ENCODE measurements at places on chromosomes 11 and 22.

- no peak for DNase-seq
Observed at GRCh38 chr11:108933630-108934029, 268.8 kb downstream of the DDX10 start.

DNA sequence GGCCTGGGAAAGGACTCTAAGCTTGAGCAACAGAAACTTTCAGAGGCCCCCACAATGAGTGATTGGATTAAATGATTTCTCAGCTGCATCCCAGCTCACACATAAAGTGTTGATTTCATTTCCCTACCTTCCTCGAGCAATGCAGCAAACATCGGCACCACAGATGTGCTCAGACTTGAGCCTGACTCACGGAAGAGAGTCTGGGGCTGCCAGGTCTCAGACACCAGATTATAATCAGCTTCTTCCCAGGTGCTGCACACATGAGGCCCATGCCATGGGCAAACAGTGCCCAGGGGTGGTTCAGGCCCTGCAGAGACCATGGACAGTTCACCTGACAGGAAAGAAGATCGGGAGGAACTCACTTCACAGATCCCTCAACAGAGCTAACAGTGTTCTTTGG lies 226.6 kb upstream of the TENM4 start:
- DNase-seq, result no peak

DNA sequence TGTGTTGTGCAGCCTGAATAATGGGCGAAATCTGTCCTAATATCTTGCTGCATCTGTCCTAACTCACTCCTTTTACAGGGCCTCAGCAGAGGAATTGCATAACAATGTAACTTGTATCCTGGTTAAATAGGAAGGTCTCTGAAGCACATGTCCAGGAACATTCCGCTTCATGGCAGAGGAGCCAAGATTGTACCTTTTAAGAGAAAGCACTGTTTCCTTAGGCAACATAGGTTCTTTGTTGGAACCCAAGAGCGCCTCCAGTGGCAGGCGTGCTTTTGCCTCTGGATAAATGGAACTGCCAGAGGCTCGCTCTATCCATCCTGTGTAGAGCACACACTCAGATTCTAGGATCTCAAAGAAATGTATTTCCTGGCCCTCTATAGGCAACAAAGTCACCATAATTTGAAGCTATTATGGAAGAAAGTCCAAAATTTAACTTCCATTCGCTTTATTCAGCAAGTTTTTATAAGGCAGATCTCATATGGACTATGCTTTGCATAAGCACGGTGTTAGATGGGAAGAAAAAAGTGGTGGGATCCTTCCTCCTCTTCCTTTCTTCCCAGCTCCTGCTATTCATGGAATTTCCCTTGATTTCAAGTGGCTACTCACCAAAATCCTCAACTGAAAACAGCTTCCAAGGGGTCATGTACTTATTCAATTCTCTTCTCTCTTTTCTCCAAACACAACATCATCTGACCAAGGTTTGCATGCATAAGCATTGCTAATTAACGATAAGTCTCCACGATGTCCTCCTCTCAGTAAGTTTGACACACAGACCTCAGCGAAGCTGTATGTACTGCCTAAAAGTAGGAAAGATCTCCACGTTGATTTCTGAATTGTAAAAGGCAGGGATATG lies at the start of gene BLID:
BLID (minus strand) TSS at position 692 of the 856 bp plus-strand sequence; CDS start at position 399, 293 bp downstream.
- DNase-seq, result no peak

- DNase-seq, result no peak
Observed at GRCh38 chr11:111327908-111328624, 29.7 kb downstream of the POU2AF3 start.

- no peak for DNase-seq
Observed at GRCh38 chr11:47158242-47158641, 18.4 kb downstream of the ARFGAP2 start.

DNA sequence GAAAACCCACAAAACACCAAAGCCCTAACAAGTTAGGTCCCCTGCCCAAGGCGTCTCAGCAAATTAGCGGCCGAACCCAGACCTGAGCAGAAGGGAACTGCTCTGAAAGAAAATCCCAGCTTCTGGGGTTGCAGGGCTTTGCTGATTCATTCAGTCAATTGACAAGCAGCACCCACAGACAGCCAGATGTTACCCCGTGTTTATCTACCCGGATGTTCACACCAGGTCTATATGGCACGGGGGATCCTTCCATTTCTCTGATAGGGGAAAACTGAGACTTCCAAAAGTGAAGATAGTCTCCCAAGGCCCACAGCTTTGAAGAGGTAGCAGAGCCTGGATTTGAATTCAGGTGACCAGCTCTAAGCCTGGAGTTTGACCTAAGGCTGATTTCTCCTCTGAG lies 14.0 kb upstream of the OAF start:
- no peak for DNase-seq

DNA sequence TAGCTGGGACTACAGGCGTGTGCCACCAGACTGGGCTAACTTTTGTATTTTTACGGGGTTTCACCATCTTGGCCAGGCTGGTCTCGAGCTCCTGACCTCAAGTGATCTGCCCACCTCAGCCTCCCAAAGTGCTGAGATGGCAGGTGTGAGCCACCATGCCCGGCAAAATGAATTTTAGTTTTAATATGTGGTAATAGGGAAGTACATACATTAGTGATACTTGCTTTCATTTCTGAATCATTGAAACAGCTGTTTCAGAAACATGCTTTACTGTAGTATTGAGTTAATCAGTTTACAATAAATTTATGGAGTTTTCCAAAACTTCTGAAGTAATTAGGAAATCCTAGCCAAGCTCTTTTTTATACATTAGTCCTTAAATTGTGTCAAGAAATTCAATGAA lies 15.6 kb downstream of the PCF11 start:
- DNase-seq, result no peak

DNA sequence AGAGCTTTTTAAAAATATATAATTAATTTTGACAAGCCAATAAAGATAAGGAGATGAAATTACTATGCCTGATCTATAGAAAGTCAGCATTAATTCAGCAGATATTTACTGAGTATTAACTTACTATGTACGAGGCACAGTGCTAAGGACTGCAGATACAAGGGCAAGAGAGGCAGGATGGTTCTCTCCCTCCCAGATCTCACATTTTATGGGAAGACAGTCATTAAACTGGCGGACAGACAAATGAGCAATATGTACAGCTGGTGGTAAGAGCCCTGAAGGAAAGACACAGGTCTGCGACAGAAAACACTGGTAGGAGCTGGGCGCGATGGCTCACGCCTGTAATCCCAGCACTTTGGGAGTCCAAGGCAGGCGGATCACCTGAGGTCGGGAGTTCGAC lies 36.8 kb downstream of the MCHR1 start:
- no peak for DNase-seq

GRCh38 chr22:36464715-36465231 lies 16.7 kb downstream of the TXN2 start:
- no peak for DNase-seq

- no peak for DNase-seq
Observed at GRCh38 chr11:42175203-42175602, 715.8 kb upstream of the LRRC4C start.

DNA sequence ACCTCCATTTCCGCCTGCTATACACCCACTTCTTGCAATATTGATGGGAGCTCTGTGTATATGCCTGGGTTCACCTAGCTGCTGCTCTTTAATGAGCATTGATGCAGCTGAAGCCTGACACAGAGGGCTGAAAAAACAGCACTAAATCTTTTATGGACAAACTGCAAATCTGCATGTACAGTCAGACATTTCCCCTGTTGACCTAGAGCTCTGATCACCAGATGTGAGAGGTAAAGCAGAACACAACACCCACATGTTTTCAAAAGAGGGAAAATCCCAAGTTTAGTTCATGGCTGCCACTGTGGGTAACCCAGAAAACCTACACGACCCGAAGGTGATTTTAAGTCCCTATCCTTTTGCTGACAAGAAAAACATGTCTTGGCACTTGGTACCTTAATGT lies 303.0 kb upstream of the PITPNB start:
- DNase-seq, result no peak

DNA sequence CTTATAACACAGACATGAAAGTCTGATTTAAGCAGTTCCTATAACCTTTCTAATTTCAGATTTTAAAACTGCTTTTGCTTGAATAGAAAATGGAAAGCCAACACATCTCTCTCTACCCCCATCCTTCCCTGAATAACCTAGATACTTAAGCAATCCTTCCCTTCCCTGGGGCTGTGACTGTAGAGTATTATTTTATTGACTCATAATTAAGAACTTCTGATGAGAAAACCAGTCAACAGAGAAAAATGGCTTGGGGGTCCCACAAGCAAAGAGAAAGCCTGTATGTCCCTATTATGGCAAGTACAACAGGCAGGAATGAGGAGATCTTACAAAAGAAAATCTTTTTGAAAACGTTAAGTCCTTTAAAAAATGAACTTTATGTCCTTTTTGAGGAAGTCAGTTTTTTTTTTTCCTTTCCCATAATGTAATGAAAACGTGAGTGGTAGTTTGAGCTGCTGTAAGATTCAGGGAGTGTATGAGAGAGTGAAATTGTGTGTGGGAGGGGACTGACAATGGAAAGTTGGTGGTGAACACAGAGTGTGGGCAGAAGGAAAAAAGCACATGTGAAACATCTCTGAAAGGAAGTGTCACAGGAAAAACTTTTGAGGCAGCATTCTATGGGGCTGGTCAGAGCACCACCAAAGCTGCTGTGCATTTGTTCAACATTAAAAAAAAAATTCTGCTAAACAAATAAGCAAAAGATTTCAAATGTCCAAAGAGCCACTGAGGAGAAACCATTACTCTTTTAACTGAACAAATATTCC lies 154.6 kb downstream of the MAML2 start:
- DNase-seq, result no peak

DNA sequence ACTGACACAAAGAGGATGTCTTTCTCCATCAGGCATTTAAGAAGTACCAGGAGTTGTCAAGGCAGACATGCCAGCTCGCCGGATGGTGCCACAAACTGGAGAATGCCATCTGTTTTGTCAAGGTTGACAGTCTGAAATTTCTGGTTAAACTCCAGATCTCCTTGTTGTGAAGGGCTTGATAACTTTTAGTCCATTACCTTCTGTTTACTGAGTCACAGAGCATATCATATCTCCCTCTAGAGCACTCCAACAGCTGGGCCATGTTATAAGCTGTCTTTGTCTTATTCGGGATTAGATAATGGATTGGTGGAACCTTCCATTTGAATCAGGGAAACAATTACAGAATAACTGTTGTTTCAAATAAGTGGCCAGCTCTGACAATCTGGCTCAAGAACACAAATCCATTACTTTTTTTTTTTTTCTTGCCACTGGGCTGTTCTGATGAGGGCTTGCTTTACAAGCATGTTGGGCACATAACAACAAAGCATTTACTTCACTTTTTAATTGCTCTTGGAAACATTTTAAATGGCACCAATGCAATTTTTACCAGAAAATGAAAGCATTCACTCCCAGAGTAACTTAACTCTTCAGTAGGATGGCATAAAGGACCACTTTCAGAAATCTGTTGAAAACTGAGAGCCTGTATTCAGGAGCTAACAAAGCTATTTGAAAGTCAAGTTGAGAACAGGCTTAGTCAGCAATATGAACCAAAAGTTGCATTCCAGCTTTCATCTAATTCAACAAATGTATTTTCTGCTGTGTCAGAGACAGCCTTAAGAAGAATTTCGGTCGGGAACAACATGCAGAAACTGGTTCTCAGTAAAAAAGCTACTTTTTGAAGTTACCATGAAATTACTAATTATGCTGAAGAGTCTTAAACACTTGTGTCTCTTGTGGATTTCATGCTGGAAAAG lies 227.6 kb upstream of the PITPNB start:
- no peak for DNase-seq

DNA sequence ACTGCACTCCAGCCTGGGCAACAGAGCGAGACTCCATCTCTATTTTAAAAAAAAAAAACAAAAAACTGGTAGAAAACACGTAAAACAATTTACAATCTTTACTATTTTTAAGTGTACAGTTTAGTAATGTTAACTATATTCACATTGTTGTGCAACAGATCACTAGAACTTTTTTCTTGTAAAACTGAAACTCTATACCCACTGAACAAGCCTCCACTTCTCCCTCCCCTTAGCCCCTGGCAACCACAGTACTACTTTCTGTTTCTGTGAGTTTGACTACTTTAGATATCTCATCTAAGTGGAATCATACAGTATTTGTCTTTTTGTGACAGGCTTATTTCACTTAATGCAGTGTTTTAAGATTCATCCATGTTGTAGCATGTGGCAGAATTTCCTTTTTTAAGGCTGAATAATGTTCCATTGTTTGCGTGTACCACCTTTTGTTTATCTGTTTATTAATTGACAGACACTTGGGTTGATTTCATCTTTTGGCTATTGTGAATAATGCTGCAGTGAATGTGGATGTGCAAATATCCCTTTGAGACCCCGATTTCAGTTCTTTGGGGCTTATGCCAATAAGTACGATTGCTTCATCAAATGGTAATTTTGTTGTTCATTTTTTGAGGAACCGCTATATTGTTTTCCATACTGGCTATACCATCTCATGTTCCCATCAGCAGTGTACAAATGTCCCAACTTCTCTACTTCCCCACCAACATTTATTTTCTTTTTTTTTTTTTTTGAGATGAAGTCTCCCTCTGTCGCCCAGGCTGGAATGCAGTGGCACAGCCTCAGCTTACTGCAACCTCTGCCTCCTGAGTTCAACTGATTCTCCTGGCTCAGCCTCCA lies 11.0 kb downstream of the DDB2 start:
- DNase-seq, result no peak

- no peak for DNase-seq
Observed at GRCh38 chr11:69515271-69516245, 34.1 kb downstream of the LINC01488 start.

DNA sequence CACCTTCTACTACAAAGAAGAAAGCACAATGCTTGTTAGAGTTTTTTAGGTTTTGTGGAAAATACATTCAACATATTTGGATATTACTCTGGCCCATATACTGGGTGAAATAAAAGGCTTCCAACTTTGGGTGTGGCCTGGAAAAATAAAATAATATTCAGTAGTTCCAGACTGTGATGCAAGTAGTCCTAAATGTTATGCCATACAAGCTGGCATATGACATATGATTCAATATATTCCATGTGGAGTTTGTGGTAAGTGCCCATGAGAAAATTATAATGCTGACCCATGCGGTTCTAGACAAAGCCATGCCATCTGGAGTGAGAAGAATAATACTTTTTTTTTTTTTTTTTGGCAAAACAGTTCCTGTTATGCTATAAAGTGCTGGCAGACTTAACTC lies 683.3 kb downstream of the LUZP2 start:
- DNase-seq, result no peak

- DNase-seq, result no peak
Observed at GRCh38 chr11:88039476-88040147, 135.6 kb downstream of the RAB38 start.

GRCh38 chr11:47156333-47156732 lies 20.3 kb downstream of the ARFGAP2 start:
- DNase-seq, result no peak
